ENCODE measurements at places on chromosomes 11 and 22.
A peak's percentile ranks its signal among the peaks of the same experiment; 100 is the strongest.

GRCh38 chr11:32297611-32298011 is 137.7 kb downstream of the WT1 start:
- DNase-seq: no peak

DNA sequence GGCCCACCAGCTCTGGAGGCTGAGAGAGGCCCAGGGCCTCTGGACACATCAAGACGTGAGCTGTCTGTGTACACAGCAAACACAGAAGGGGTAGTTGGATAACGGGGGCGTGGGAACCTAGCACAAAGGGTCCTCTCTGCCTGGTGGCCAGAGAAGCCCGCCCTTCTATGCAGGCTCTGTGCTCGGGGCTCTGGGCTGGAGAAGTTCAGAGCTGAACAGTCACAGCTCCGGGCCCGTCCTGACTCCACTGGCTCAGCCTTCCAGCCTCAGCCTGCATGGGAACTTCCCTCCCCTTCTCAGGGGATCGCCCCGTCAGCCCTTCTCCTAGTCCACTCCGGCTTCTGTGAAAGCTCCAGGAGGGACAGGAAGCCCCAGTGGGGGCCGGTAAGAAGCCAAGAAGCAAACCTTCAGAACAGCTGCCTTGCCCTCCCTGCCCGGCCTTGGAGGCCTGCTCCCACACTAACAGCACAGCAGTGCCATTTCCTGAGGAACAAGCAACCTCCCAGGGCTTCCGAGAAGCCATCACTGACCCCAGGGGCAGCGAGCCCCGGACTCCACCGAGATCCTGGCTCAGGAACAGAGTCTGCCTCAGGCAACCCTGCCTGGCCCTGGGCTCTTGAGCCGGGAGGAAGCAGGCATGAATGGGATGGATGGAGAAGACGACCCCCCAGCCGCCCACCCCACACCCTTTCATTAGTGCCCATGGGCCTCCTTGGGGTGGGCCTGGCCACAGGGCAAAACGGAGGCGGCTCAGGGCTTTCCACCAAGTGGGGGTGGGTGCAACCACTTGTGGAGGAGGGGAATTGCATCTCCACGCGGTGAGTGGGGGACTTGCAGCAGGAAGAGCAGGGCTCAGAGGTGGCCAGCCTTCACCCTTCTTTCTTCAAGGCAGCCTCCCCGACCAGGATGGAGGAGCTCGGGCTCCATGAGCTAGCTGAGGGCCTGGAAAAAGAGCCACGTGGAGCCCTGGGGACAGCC is 119.8 kb downstream of the ST3GAL4 start:
- no peak for DNase-seq

- no peak for DNase-seq
These were observed 1070.3 kb downstream of the JRKL start for GRCh38 chr11:97460091-97460490.

DNA sequence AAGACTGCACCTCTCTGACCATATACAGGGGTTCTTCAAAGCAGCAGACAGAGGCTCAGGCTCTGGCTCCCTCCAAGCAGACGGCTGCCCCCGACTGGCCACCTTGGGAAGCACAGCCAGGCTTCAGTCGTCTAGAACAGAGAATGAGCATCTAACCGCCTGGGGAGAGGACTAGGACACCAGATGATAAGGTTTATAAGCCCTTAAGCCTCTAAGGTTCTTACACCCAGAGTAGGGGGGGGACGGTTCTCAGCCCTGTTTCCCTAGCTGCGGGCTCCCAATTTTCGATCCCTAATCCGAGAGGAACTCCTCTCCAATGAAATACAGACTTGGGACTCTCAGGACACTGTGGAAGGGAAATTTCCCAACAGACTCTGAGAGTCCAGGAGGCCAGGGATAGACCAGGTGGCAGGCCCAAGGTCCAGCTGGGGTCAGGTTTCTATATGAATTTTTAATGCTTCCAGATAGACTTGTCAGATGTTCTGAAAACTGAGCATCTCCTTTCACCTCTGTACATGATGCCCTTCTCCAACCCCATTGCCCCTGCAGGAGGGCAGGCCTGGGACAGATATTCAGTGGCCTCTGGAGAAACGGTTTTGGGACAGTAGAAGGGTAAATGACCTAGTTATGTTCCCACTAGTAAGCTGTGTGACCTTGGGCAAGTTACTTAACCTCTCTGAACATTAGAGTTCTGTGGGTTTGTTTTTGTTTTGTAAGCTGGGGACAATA is 20.2 kb downstream of the RTN4RL2 start:
- DNase-seq: peak; percentile 86

DNA sequence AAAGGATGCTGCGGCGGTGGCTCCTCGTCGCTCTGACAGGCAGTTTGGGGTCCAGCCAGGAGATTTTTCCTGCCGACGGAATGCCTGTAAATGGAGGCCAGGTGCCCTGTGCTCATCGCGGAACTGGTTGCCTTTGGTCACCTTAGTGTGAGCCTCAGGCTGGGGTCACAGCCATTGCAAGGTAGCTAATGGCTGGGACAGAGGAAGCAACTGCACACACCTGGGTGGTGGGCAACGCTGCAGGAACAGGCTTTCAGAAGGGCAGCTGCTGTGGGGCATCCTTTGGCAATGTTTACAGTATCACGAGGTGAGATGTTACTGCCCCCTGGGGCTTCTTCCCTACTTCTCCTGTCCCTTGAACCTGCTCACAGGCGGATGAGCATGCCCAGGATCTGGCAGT is 205.5 kb downstream of the GRIK4 start:
- no peak for DNase-seq

DNA sequence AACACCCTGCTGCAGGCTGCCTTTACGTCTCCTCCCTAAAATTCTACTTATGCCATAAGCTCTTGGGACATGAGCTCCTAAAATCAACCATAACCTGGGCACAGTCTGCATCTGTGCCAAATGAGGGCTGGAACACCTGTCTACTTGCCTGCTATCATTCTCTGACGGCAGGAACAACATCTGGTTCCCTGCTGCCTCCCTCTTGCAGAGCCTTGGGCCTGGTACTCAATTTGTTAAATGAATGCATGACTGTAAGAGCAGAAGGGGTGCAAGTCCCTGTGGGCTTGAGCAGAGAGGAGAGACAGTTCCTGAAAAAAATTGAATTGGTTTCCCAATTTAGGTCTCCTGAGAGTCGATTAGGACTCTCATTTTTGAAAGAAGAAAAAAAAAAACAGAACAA is 66.7 kb upstream of the CSNK2A3 start:
- no peak for DNase-seq

DNA sequence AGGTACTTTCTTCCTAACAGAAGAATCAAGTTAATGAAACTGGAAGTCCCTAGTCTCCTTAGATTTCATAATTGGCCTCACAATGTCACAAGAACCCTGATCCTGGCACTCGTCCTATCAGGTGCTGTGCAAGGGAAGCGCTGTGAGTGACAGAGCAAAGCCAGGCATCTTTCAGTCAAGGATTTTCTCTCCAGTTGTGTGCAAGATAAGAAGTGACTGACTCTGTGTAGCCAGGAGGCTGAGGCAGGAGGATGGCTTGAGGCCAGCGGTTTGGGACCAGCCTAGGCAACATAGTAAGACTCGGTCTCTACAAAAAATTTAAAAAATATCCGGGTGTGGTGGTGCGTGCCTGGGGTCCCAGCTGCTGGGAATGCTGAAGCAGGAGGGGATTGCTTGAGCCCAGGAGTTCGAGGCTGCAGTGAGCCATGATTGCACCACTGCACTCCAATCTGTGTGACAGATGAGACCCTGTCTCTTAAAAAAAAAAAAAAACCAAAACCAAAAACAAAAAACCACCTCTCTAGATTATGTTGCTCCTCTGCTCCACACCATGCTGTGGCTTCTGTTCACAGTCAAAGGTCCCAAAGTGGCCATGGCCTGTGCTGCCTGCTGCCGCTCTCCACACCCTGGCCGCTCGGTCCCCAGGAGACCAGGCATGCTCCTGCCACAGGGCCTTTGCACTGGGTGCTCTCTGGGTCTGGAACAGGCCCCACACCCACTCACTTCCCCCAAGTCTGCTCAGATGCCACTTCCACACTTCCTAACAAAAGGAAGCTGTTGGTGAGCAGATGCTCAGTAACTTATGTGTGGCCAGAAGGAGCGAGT is 54.2 kb upstream of the CLDN5 start:
- peak; percentile 47 for DNase-seq

GRCh38 chr11:60870276-60870675 is 2.9 kb downstream of the ZP1 start:
- DNase-seq: no peak

DNA sequence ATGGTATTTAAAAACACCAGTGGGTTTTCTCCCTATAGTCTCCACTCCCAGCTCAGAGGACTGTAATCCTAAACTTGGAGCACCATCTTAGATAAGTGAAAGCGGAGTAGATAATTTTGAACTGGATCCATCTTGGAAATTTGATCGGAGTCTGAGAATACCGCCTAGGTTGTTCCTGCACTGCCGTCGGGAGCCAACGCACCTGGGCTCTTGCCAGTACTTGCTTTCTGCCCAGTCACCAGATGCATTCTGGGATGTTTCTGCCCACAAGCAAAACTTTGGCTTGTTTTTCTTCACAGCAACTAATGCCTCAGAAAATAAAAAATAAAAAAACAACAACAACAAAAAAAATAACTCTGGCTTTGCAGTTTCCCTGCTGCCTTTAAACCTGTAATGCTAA is 113.0 kb upstream of the MTMR2 start:
- DNase-seq: no peak

GRCh38 chr22:26718905-26719304 is 61.5 kb downstream of the MIAT start:
- DNase-seq: no peak

DNA sequence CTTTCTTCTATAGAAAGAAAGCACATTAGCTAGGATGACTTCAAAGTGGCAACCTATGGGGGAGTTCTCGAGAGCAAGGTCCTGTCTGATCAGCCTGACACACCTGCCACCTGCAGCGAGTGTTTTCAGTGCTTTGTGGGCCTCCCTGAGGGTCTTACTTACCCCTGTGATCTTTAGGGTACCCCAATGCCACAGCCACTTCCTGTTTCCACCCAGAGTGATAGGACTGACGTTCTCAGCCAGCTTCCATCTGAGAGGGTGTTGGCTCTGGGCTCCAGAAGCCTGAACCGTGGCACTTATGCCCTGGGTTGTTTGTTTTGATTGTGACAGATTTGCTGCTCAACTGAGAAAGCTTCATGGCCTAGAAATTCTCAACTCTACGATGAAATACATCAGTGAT is 21.7 kb upstream of the ANKK1 start:
- DNase-seq: no peak

DNA sequence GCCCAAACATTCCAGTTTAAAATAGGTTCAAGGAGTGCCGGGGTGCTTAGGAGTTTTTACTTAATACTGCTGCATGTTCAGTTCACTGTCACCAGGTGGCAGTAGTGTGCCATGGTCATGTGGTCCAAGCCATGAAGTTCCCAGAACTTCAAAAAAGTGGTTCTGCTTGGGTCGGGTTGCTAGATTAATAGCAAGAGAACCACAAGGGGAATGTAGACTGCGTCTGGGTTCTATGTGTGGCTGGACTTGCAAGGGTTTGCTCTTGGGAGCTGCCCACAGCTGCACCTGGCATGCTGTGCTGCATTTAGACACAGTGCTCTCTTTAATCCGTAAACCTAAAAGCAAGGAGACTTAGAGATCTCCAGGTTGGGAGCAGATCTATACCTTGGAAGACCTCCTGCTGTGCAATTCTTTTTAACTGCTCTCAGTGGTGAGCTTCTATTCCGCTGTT is 6.5 kb upstream of the SPON1 start:
- peak; percentile 24 for DNase-seq

GRCh38 chr11:75429902-75430713 is 2.9 kb downstream of the KLHL35 start:
- peak; percentile 58 for DNase-seq

GRCh38 chr11:88508418-88508758 is 170.9 kb upstream of the CTSC start:
- DNase-seq: no peak

- no peak for DNase-seq
These were observed 1726.1 kb upstream of the RAG2 start for GRCh38 chr11:38323961-38324761.

DNA sequence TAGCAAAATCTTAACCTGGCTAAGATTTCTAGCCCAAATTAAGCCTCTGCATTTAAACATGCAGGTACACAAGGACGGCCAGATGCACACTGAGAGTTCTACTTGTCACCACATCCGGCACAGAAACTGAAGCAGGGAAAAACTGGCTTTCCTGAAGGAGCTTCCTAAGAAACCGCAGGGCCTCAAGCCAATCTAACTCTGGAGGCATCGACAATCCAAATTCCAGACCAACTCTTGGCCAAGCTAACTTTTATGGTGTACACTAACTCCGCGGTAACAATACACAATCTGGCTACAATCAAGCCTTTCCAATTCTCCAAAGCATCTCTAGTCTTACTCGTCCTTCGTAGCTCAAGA is 1.2 kb downstream of the MSANTD2 start:
- no peak for DNase-seq

GRCh38 chr11:6608726-6609501 is 3.1 kb downstream of the TAF10 start:
- DNase-seq: no peak

DNA sequence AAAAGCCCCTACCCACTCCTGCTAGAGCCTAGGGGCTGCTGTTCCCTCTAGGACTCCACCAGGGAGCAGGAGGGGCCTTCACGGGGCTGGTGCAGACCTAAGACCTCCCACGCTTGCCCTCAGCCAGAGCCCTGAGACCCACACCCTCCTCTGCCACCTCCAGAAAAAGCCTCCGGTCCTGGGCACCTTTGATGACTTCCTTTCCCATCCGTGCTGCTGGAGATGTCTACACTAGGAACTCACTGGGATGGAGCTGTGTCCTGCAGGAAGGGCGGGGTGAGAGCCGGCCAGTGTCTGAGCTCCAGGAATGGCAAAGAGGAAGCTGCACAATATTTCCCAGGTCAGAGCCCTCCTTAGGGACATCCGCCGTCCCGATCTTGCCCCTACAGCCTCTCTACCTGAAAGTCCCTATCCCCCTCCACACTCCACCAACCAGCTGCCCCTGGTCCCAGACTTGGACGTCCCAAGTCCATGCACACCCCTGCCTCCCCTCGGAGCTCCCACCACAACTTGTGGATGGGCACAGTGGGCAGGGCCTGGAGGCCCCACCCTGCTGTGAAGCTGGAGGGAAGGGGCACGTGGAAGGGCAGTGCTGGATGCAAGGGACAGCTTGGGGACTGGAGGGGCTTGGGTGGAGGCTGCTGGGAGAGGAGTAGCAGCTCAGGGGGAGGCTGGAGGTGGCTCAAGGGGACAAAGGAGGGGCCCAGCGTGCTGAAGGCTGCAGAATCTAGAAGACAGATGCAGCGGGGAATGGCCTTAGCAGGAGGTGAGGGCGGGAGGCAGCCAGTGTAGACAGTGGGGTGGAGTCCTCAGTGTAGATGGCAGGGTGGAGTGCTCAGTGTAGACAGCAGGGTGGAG is 13.5 kb upstream of the LRP5 start:
- no peak for DNase-seq

- peak; percentile 32 for DNase-seq
These were observed 14.9 kb downstream of the USP47 start for GRCh38 chr11:11856638-11857037.

- DNase-seq: no peak
These were observed 15.7 kb upstream of the FBXO3 start for GRCh38 chr11:33790040-33790439.

Measured in HL-60 (cell line).